ENCODE measurements at places on chromosomes 2 and 18.

DNA sequence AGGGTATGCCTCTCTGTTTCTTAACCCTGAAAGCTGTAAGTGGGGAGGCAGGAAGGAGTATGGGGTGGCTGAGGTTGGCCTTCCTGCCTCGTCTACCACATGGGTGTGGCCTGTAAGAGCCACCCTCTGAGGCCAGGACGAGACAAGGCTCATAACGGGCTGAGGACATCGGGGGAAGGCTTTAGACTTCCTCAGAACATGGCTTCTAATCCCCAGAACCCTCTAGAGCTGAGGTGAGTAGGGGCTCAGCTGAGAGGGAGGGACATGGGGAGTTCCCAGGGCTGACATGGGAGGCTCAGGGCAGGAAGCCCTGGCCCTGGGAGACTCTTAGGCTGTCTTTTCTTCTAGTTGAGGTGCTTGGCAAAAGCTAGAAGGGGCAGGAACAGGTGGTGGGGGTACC is 36.7 kb downstream of the EMX1 start:
- DNase-seq: peak; percentile 33

GRCh38 chr2:98577313-98577712 is 31.0 kb downstream of the COA5 start:
- no peak for DNase-seq

- no peak for DNase-seq
Measured at GRCh38 chr2:237701033-237701858, 73.9 kb downstream of the LRRFIP1 start.

GRCh38 chr18:75016025-75016717 is 192.8 kb downstream of the PTGR3 start:
- DNase-seq: no peak

- DNase-seq: no peak
Measured at GRCh38 chr2:63514237-63514716, 74.0 kb downstream of the WDPCP start.

GRCh38 chr2:216283038-216283900 is 89.0 kb downstream of the MARCHF4 start:
- no peak for DNase-seq

DNA sequence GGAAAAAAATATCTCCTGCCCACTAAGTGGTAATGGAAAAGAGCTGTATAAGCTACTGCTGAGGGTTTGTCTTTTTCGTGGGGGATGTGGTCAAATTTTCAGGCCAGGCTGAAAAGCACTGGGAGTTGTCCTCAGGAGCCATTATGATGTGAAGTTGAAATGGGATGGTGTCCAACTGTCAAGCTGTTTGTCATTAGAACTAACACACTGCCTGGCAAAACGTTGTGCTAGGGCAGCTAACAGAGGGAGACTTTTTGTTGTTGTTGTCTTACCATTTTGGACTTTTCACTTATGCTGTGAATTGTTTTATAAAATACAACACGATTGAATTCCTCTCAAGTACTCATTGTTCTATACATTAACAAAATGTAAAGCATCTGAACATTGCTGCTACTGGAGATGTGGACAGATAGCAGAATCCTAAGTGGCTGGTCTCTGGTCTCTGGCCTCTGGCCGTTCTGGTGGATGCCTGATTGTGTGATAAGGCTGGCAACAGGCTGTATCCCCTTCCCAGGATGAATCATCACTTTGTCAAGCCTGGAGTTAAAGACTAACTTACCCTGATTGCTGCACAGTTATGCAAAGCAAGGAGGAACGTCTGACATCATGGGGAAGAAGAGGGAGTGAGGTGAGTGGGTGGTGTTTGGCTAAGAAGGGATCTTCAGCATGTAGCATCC is 2.3 kb downstream of the MYO1B start:
- DNase-seq: no peak

GRCh38 chr2:153227981-153228380 is 250.6 kb downstream of the RPRM start:
- DNase-seq: no peak

DNA sequence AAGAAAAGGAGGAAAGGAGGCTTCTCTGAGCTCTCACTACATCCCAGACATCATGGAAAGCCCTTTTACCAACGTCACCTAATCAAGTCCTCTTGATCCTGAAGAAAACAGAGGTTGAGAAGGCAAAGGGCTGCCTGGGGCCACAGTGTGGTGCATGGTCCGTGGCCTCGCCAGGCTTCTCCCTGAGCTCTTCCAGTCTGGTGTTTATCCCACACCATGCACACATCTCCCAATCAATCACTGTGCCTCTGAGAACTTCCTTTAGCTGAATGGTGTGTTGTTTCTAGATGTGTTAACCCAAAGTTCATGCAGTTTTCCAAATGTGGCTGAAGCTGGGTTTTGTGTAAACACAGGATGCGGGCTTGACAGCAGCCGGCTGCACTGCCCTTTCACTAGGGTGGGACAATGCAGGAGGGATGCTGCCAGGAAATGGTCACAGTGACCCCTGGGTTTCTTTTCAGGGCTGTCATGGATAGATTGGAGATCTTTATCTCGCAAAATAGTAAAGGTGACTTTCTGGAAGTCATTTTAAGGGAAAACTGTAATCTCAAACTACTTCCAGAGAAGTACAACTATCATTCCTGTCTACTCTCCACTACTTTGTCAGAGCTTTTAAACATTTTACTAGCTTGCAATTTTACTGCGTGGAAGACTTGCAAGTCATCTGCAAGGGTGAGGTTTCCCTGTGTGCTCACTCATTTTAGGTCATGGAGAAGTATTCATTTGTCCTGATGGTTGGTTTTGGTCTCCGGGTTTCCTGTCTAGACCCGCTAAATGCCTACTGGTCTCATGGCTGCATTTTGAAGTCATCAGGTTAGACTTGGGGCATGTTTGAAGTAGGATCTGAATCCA is 54.6 kb downstream of the IL1R2 start:
- no peak for DNase-seq

DNA sequence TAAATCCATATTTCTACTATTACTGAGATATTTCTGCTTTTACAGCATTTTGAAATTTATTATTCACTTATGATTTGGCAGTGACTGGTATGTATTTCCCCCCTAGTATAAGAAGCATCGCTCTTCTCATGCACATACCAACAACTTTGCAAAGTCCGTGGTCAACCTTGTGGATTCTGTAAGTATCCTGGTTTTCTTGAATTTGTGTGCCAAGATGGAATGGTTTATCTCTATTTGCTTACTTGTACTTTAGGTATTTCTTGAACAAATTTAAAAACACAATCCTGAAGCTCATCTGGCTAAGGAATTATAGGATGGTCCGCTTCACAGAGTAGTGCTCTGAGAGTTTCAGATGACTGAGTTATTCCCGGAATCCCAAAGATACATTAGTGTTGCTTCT is 85.0 kb upstream of the FAM237A start:
- DNase-seq: no peak

DNA sequence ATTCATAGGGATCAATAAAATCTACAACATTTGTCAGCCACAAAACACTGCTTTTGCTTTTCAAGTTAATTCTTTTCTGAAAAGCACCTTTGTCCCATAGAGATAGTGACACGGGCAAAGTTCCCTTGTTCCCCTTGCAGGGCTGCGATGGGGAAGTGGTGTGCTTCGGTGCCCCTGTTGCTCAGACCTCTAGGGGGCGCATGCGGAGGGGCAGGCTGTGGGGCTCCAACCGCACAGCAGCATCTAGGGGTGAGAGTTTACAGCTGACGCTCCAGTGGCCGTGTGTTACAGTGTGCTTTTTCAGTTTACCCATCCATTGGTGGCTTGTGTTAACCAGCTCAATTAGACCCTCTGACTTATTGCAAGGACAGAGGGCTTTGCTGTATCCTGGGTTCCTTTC is 1432.2 kb upstream of the ACVR2A start:
- DNase-seq: no peak

DNA sequence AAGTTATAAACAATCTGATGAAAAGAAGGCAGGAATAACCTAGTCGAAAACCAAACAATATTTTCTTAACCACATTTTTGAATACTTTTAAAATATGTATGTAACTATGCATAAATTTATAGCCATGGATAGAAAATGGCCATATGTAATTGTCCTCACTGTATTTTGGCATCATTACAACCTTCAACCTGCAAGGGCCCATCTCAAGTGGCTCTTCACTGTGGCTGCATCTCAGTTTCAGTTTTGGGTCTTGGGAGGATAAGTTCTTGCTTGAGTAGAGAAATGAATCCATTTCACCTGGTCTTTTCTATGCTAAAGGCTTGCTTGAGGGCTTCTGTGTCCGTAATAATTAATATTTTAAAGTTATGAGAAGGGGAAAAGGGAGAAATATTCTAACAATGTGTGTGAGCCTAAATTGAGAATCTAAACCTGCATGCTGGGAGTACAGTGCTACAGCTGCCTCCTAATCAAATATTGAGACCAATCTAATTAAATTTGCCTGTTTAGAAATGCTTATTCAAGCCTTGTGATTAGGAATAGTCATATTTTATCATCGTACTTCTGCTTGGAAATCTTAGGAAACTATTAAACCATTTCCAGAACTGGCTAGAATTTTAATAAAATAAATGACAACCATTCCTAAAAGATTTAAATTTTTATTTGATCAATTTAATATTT is 92.5 kb downstream of the EML4 start:
- DNase-seq: no peak

- DNase-seq: no peak
Measured at GRCh38 chr2:143435131-143435530, 305.9 kb downstream of the ARHGAP15 start.

GRCh38 chr2:145595296-145595695 is 1075.4 kb upstream of the ZEB2 start:
- no peak for DNase-seq

GRCh38 chr2:128752691-128753263 is 434.1 kb upstream of the HS6ST1 start:
- no peak for DNase-seq

DNA sequence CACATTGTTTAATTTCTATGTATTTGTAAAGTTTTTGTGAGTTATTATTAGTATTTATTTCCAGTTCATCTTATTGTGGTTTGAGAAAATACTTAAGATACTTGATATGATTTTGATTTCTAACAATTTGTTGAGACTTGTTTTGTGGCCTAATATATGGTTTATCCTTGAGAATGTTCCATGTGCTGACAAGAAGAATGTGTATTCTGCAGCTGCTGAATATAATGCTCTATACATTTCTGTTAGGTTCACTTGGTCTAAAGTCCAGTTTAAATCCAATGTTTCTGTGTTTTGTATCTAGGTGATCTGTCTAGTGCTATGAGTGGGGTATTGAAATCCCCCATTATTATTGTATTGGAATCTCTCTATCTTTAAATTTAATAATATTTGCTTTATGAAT is 201.3 kb downstream of the FSIP2 start:
- DNase-seq: no peak

DNA sequence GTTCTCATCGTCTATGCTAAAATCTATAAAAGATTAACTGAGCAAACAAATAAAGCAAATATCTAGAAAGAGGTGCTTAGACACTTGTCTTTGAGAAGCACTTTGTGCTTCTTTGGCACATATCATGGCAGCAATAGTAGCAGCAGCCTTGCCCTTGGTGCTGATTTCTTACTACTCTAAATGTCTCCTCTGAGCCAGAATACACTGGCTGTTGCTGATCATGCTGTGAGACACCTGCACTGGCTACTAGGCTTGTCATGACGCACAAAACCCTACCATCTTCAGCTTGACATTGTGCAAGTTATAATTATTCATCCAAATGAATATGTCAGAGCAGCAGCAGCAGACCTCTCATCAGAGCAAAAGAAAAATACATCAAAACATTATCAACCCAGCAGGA is 46.7 kb downstream of the FANCL start:
- no peak for DNase-seq

DNA sequence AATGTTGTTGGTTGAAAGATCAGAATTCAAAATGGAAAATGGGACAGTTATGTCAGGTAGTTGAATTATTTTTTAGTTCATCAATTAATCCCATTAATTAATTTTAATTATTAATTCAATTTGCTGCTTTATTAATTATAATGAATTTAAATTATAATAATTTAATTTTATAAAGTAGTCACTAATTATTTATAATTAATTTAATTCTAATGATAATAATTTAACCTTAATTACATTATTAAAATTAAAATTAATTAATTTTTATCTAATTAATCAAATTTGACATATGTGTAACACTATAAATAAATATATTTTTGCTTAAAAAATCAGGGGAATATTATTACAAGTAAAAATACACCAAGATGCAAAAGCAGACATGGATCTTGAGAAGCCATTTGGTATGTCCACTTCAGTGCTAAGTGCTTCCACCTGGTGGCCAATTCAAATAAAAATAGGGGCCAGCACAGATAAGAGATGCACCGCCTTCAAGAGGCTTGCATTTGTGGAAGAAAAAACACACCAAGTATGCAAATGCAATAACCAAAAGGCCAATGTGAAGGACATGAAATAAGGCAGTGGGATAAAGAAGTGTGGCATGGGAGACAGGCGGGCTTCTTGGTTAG is 73.2 kb downstream of the MBP start:
- DNase-seq: no peak

GRCh38 chr2:46340740-46341420 is 43.7 kb downstream of the EPAS1 start:
- DNase-seq: no peak

DNA sequence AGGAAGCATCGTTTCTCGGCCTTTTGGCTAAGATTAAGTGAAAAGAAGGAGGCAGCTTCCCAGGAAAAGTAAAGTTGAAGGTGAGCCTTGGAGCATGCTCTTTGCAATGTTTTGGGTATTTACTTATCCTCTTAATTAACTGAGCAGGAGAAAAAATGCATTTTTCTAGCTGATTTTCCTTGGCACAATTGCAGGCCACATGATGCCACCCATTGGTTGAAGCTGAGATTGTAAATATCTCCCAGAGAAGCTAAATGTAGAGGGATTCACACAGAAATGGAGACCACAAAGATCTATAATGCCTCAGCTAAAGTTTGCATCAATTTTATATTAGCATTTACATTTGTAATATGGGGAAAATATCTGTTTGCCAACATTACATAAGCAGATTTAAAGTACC is 294.1 kb downstream of the KCNS3 start:
- DNase-seq: no peak

DNA sequence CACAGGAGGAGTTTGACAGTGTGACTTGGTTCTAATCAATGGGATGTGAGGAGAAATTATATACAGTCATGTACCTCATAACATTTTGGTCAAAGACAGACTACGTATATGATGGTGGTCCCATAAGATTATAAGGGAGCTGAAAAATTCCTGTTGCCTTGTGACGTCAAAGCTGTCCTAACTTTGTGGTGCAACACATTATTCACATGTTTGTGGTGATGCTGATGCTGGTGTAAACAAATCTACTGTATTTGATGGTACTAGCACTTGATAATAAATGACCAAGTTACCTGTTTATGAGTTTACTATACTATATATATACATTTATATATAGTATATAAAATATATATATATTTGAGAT is 29.1 kb upstream of the TGIF1 start:
- DNase-seq: no peak

GRCh38 chr2:216950547-216950946 is 90.7 kb upstream of the TNP1 start:
- DNase-seq: no peak

DNA sequence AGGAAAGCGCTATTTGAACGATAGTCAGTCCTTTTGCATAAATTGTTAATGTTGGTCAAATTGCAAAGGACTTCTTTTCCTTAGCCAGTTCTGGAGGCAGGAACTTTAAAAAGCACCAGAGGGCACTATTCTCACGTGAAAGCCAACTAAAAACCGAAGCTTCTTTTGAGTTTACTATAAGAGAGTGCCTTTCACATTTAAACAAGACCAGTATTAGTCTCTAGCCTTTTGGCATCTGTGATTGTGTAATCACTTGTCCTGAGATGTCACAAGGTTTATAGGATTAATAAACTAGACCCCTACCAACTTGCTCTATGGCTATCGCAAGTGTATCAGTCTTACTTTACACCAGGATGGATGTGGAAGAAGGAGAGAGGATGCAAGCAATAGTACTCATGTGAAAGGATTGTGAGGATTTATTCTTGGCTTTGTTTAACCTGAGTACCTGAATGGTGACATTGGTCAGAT is 14.4 kb upstream of the STAT4 start:
- peak; percentile 50 for DNase-seq

Measured in CD4-positive, alpha-beta T cell treated with Interleukin-6 at 100 ng/mL for 8 hours (primary cell).